ENCODE measurements at places on chromosomes 11 and 22. TPM values are rescaled to one million over a fixed set of nuclear protein-coding genes. Genes with fewer than 3 reads are reported as not detected.

The SHISA8 gene
- 5.3 TPM for total RNA-seq

DNA sequence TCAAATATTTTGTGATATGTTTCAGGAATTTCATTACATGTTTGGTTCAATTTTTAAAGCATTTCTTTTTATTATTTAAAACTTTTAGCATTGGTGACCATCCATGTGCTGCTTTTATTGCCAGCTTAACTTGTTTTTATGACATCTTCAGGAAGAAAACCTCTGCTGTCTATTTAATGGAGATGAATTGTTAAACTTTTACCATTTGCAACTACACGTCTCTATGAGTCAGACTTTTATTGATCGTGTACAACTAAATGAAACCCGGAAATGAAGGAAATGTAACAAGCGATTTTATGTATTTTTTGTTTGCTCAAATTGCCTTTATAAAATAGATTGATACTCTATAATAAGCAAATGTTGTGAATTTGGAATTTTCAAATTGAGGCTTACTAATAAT lies 113.0 kb downstream of the PTPRJ start:
- peaks cover 60% of the 10 kb centered on the region for H3K4me1 ChIP-seq
- DNase-seq = no peak
- H3K27me3 ChIP-seq = no peaks in the 10 kb centered on the region
- H3K27ac ChIP-seq = no peak overlapping the region

GRCh38 chr22:41758231-41758630 lies 42.2 kb upstream of the CCDC134 start:
- no peaks in the 10 kb centered on the region for H3K4me1 ChIP-seq
- H3K27me3 ChIP-seq = no peaks in the 10 kb centered on the region
- no peak overlapping the region for H3K4me3 ChIP-seq
- H3K36me3 ChIP-seq = no peaks in the 10 kb centered on the region
- no peak overlapping the region for H3K27ac ChIP-seq
- DNase-seq = no peak

DNA sequence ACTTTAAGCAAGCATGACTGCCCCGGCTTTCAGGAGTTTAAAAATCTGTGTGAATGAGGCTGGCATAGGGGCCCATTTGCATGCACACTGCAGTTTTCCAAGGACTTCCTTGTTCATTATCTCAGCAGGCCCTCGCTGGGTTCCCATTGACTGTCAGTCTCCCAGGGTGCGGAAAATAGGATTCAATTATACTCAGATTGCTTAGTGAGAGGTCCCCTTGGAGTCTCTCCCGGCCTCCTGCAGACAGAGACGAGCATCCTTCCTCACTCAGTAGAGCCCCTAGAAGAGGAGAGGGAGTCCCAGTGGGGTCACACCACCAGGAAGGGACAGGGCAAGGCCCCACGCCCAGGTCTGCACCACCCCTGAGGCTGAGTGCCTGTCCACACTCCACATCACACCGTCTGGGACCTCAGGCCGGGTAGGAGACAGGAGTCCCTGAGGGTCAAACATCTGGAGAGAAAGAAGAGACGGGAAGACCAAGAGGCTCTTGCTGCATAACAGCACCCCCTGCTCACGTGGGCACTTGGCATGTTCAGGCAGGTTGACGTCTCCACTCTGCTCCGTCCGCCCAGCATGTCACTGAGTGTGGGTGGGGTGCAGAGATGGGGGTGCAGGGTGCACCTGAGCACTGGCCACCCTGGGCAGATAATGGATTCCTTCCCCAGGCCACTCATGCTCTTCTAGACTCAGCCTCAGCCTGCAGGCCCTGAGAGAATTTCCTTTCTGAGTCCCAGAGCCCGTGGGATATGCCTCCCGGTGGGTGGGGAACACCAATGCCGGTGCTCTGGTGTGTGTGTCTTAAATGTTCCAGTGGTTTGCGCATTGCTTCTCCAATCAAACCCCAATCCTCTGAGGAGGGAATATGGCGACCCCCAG lies 58.8 kb downstream of the MCM5 start:
- no peak overlapping the region for H3K27ac ChIP-seq
- no peak for DNase-seq
- H3K36me3 ChIP-seq = peaks cover 6% of the 10 kb centered on the region
- H3K4me3 ChIP-seq = no peak overlapping the region
- no peaks in the 10 kb centered on the region for H3K4me1 ChIP-seq

GRCh38 chr11:19455731-19456130 lies 215.0 kb upstream of the E2F8 start:
- H3K4me3 ChIP-seq = no peak overlapping the region
- no peak for DNase-seq
- H3K36me3 ChIP-seq = no peaks in the 10 kb centered on the region
- H3K27ac ChIP-seq = no peak overlapping the region

GRCh38 chr11:60848714-60849151 lies 6.8 kb downstream of the CCDC86 start:
- no peak for DNase-seq
- H3K27ac ChIP-seq = no peak overlapping the region
- peaks cover 50% of the 10 kb centered on the region for H3K36me3 ChIP-seq
- H3K4me1 ChIP-seq = peaks cover 21% of the 10 kb centered on the region
- no peaks in the 10 kb centered on the region for H3K27me3 ChIP-seq

Measured in activated CD4-positive, alpha-beta T cell treated with anti-CD3 and anti-CD28 coated beads, Interleukin-2, amount 10 ng/mL, durations not matched to agents 24 days and 14 days (primary cell).